Gastrocnemius medialis (tissue), 4 donors: ENCODE measurements at places on chromosomes 5 and 9. TPM values are rescaled to one million over a fixed set of nuclear protein-coding genes. Genes with fewer than 3 reads are reported as not detected.

DNA sequence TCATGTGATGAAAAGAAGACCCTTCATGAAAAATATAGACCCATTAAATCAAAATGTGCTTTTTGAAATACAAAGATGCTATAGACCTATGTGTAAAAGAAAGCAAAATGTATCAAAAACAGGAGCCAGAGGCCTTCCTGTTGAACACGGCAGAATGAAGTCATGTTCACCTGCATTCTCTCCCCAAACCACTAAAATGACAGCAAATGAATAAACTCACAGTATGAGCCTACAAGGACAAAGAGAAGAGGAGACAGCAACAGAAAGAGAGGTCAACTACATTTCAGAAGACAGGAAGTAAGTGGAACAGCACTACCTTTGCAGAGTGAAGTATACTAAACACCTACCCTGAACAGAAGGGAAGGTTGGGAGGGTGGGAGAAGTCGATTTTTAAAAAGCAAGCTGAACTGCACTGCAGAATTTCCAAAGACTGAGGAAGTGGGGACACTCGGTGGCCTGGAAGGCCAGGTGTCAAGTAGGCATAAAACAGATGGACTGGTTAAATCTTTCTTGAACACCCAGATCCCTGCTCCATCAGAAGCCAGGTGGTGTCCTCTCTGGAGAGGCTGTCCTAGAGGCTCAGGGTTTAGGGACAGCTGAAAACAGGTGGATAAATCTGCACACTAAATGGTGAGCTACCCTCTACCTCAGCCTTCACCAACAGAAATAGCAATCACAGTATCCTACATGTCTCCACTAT, 48.9 kb downstream of the MED27 start:
- DNase-seq: no peak

OBP2B gene
- not detected for total RNA-seq

GRCh38 chr9:82436475-82436874, 447.9 kb downstream of the SPATA31D1 start:
- DNase-seq: no peak

DNA sequence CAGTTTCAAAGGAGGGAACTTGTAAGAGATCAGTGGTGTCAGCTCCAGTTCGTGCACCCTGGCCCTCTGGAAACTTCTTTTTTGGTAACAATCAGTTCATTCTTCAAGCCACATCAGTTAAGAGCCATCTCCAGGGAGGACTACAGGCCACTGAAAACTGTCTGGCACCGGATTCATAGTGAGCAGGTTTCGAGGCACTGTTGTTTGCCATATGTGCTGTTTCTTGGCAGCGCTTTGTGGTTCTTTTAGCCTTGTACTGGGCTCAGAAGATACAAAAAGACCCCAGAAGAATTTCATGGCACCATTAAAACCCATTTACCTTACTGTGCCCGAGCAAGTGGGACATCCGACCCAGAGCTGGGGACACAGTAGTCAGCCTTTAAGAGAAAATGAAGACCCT, 68.5 kb downstream of the OTULIN start:
- no peak for DNase-seq

DNA sequence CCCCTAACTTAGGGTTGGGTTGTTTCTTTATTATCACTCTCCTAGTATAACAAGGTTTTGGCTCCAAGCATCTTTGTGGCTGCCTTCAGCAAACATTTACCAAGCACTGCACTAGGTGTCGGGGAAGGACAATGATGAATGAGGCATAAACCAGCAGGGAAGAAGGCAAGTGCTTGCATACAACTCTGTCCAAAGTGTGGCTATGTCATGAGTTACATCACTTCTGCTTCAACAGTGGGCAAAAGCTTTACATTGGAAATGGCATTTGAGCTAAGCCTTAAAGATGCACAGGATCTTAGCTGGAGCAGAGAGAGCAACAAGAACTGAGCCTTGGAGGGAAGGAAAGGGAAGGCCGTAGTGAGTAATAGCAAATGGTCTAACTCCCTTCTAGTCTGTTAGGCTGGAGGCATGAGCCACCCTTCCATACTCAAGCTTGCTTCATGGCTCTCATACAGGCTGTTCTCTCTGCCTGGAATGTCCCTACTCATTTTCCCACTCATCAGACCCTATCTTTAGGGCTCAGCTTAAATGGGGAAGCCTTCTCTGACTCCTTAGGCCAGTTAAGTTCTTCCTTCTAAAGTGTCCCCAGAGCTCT, 121.8 kb downstream of the SEMA6A start:
- DNase-seq: no peak

HAND1 gene
- not detected for total RNA-seq

GRCh38 chr9:37551888-37552287, 24.3 kb downstream of the FBXO10 start:
- no peak for DNase-seq

SLC27A6 gene
- 0.29 TPM for total RNA-seq

DNA sequence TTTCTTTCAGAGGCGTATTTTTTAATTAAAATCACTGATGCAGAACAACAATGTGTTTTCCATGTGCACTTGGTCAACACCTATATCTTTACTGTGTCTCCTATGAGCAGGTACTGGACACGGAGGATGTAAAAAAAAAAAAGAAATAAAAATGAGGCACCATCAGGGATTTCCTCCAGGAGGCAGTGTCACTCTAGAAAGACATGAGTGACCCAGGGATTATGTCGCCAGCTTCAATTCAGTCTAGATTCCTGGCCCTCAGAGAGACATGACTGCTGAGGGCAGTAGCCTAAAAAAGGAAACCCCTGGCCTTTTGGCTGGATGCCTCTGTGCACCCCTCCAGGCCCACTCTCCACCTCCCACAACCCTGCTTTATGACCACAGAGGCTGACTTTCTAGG, 18.3 kb upstream of the IL33 start:
- no peak for DNase-seq

GRCh38 chr9:75889977-75890471, 449 bp upstream of the PCSK5 start:
- peak; percentile 37 for DNase-seq

- no peak for DNase-seq
Measured at GRCh38 chr5:67612961-67613360, 416.4 kb upstream of the CD180 start.

GRCh38 chr9:108103046-108103693, 613.6 kb upstream of the KLF4 start:
- no peak for DNase-seq

CDH18 gene
- not detected for total RNA-seq

ADAMTS13 gene
- 1.0 TPM for total RNA-seq

DNA sequence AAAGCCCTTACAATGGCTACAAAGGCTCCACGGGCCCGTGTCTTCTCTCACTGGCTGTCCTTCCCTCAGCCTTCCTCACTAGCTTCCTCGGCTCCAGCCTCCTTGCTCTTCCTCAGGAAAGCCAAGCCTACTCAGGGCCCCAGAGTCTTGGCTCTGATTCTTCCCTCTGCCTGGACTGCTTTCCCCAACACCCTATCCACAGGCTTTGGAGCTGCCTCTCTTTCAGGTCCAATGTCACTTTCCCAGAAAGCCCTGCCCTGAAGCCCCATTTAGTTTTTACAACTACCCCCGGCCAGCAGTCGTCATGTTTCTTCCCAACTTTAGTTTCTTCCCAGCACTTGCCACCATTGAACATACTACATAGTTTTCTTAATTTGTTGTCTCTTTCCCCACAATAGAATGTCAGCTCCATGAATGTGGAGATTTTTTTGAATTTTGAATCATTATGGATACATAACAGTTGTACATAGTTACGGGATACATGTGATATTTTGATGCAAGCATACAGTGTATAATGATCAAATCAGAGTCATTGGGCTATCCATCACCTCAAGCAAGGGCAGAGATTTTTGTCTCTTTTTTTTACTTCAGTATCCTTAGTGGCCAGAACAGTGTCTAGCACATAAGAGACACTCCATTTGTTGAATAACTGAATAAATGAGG, 17.5 kb upstream of the TOMM5 start:
- DNase-seq: no peak

DNA sequence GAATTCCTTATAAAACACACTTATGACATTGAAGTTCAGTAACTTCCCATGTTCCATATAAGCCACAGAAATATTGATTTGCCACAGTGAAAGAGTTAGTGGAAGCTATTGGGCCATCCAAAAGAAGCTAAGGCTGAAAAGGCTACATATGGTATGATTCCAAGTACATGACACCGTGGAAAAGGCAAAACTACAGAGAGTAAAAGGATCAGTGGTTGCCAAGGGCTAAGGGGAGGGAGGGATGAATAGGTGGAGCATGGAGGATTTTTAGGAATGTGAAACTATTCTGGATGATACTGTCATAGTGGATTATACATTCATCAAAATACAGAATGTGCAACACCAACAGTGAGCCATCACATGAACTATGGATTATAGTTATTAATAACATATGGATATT, 109.7 kb downstream of the F2RL2 start:
- DNase-seq: no peak

FRRS1L gene
- not detected for total RNA-seq

PDZD2 gene
- 4.3 TPM for total RNA-seq

GRCh38 chr5:16936989-16937438, 926 bp upstream of the MYO10 start:
- DNase-seq: no peak

GRCh38 chr5:174608631-174609097, 115.7 kb upstream of the MSX2 start:
- no peak for DNase-seq

- DNase-seq: peak; percentile 35
Measured at GRCh38 chr9:110058304-110058953, 149.5 kb downstream of the C9orf152 start.

ELAVL2 gene
- total RNA-seq: not detected

PCDHB4 gene
- 3.0 TPM for total RNA-seq

GCNT4 gene
- 1.9 TPM for total RNA-seq

QRFP gene
- not detected for total RNA-seq

ECM2 gene
- 9.7 TPM for total RNA-seq

TMEM174 gene
- total RNA-seq: not detected

SLC6A3 gene
- total RNA-seq: not detected

DNA sequence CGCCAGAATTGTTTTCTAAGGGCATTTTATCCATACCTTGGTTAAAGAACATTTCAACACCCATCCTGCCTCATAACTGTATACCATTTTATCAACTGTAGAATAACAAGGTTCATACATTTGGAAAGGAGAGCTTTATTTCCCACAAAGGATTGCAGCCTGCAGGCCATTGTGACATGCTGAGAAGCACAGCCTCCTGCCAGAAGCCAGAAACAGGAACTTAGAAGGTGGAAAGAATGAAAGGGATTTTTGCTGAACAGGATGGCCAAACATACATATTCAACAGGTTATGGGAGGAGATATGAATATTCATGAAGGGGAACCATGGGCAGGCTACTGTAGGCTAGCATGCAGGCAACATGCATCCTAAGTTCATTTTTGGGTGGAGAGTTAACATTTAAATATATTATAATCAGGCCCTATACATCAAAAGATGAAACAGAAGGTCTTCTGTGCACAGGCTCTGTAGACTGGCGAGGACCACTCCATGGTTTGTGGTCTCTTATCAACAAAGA, 59.9 kb upstream of the DIRAS2 start:
- DNase-seq: no peak

SPACA9 gene
- 0.24 TPM for total RNA-seq

DNA sequence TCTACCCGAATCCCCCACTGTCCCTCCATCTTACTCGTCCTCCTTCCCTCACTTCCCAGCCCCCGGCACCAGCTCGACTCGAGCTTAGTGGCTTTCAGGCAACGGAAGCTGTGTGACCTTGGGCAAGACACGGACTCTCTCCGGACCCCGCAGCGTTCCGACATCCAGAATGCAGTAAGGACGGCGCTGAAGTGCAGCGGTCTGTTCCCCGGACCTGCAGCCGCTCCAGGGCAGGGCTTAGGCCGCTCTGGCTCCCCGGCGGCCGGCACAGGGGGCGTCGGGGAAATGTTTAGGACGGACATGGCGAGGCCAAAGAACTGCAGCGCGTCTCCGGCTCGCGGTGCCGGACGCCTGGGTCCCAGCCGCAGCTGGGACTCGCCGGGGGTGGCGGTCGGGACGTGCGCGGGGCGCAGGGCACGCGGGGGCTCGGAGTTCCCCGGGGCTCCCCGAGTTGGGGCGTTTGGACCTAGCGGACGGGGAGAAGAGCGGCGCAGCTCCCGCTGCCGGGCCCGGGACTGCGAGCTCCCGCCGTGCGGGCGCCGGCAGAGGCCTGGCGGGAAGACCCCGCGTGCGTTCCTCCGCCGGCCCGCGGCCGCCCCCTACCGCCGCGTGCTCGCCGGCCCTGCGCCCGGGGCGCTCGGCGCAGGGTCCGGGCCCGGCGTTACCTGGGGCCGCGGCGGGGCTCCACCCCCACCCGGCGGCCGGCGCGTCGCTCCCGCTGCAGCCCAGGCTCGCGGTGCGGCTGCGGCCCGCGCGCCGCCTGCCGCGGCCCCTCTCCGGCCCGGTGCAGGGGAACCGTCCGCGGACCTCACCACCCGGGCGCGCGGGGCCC, 5.6 kb upstream of the RNF44 start:
- DNase-seq: no peak

CDH9 gene
- not detected for total RNA-seq
